ENCODE measurements at places on chromosomes 11 and 22.

GRCh38 chr11:9568854-9569587 is 4.4 kb upstream of the WEE1 start:
- peak; percentile 95 for DNase-seq

- DNase-seq: no peak
These were observed 1420.4 kb upstream of the TENM4 start for GRCh38 chr11:80861193-80861592.

- DNase-seq: no peak
These were observed 2.1 kb downstream of the OMP start for GRCh38 chr11:77104727-77105126.

DNA sequence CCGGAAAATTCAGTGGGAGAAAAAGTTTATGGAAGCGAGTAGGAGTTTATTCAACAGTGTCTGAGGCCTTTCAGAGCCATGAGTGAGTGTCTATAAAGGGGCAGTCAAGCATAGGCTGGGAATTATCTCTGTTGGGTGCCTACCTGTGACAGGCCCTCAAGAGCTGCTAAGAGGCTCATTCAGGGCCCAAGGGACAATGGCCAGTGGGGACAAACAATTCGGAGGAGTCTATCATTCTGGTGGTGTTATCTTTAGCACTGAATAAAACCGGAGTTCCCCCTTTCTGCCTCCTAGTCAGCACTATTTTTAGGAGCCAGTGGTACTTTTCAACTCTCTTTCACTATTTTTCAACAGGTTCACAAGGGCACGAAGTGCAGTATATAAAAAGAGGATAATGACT is 89.5 kb upstream of the HTATIP2 start:
- no peak for DNase-seq

- DNase-seq: no peak
These were observed 73.8 kb upstream of the CRYBB3 start for GRCh38 chr22:25125693-25126357.

DNA sequence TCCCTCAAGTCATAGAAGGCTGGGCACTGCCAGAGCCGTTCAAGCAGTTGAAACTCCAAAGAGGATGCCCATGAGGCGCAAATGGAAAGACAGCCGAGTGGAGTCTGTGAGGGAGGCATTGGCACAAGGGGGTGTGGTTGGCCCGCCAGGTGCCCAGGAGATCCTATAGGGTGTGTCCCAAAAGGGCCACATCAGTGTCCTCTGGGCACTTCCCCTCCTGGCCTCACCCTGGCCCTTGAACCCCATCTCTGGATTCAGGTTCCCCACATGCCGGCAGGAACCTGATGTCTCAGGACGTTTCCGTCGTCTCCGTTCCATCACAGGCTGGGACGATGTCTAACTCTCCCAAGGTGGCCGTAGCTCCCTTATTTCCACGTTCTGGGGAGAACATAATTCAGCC is 54.3 kb downstream of the SBF1 start:
- no peak for DNase-seq

GRCh38 chr11:125468852-125469251 is 27.2 kb downstream of the FEZ1 start:
- no peak for DNase-seq

GRCh38 chr11:61115498-61116224 is 13.4 kb downstream of the CD5 start:
- no peak for DNase-seq

- no peak for DNase-seq
These were observed 53.4 kb downstream of the FAM181B start for GRCh38 chr11:82680252-82680651.

DNA sequence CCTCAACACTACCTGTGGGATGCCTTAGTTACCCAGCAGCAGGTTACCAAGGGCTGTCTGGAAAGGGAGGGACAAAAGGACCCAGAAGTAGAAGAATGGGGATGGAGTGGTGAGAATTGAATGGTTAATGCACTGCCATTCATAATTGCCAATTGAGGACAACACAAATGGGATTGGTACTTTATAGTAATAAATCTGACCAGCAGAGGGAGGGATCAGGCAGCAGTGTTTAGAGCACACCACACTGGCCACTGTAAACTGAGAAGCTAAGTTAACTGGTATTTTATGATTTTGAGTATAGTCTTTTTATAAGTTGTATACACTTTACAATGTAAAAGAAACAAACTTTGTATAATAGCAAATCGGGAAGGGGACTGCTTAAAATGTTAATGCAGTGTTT is 10.7 kb downstream of the TBRG1 start:
- no peak for DNase-seq

DNA sequence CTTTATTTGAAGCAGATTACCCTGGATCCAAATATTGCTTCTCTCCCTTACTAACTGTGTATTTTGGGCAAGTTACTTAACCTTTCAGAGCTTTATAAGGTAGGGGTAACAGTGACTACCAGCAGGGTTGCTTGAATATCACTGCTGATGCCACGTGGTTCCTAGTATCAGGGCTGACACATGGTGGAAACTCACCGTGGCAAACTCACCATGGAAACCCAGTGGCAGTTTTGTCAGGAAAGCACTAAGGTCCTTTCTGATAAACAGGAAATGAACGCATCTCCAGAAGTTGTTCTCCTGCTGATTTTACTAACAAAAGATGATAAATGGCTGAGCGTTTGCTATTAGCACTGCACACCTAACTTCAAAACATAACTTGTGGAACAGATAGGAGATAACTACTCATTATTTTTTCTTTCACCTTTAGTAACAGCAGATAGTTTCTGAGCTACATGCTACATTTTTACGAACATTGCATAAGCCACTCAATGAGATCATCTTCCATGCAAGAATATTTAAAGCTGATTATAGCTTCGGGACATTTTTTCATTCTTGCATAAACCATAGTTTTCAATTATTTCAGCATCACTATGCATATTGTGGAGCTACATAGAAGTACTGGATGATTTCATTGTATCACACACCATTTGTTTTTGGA is 59.7 kb upstream of the RAG2 start:
- no peak for DNase-seq

DNA sequence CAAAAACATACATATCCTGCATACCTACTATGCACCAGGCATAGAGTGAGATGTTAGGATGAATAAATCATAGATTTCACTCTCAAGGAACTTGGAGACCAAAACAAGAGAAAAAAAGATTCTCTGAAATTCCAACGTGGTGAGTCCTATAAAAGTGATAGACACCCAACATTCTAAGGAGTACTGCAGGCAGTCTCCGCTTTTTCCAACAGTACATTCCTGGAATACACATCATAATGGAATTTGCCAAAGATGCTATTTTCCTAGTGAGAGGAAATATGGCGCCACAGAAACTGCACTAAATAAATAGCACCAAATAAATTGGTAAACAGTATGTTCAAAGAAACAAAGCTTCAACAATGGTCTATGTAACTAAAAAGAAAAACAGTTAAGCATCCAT is 6.0 kb downstream of the TMEM123 start:
- peak; percentile 62 for DNase-seq

DNA sequence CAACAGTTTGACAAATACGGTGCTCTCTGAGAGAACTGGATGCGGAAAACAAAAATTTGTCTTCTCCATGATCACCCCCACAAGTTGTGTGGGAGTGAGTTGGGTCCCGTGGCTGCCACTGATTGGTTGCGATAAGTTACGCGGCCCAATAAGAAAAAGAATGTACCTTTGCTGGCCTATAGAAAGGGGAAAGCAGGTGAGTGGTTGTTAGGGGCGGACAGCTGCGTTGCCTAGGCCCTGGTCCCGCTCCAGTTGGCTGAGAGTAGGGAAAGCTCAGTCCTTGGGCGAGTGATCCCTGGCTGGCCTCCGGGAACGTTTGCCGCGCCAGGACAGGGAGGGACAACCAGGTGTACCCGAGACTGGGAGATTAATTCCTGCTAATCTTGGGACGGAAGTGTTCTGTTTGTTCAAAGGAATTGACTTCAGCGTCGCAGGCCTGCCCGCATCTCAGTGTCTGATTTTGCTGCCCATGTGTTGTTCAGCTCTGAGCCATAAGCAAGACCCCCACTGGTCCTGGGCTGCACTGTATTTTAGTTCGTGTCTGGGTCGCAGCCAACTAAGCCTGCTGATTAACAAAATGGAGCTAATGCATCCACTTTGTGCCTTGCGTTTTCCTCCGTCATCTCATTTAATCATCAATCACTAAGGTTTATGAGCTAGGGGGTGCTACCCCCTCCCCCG is 773 bp upstream of the SYVN1 start:
- peak; percentile 90 for DNase-seq

DNA sequence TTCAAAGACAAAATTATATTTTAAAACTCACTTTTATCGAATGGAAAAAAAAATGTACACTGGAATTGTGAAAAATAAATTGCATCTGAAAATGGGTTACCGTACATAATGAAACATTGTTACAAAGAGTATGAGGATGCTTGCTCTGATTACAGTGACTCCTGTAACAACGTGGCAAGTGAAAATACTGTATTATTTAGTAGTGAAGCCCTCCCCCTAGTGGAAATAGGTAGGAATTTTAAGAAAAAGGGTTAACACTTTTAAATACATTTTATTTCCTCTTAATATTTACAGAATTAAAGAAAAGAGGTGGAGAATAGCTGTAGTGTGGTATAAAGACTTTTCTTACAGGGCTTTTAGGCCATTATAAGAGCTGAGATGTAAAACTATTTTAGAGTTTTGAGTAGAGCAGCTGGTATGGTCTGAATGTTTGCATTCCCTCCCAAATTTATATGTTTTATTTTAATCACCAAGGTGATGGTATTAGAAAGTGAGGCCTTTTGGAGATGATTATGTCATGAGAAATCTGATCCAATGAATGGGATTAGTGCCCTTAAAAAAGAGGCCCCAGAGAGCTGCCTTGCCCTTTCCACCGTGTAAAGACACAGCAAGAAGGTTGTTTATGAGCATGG is 25.2 kb downstream of the FAM76B start:
- peak; percentile 14 for DNase-seq

GRCh38 chr22:34608540-34609115 is 457.3 kb upstream of the ISX start:
- DNase-seq: no peak

DNA sequence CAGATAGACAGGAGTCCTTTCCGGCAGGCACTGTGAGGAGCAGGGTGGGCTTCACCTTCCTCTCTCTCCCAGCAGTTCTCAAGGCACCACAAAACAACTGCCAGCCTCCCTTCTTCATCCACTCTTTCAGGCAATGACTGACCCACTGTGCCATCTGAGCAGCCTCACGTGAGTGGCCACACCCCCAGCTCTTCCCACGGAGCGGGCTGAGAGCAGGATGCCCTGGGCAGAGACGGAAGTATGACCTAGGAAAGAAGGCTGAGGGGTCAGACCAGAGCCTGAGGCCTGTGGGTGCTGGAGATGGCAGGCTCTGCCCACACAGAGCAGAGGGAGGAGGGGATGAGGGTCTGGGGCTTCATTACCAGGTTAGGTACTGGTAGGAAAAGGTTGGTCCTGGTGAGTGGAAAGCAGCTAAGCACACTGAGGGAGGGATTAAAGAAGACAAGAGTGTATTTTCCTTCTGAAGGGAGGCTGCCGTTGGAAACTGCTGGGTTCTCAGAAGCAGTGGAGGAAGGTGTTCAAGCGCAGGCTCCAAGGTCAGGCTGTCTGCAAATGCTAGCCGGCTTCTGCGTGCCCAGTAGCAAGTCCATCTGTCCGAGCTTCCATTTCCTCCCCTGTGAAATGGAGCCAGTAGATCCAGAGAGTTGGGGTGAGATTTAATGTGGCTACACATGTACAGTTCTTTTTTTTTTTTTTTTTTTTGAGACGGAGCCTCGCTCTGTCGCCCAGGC is 4.6 kb downstream of the NLRP6 start:
- no peak for DNase-seq

DNA sequence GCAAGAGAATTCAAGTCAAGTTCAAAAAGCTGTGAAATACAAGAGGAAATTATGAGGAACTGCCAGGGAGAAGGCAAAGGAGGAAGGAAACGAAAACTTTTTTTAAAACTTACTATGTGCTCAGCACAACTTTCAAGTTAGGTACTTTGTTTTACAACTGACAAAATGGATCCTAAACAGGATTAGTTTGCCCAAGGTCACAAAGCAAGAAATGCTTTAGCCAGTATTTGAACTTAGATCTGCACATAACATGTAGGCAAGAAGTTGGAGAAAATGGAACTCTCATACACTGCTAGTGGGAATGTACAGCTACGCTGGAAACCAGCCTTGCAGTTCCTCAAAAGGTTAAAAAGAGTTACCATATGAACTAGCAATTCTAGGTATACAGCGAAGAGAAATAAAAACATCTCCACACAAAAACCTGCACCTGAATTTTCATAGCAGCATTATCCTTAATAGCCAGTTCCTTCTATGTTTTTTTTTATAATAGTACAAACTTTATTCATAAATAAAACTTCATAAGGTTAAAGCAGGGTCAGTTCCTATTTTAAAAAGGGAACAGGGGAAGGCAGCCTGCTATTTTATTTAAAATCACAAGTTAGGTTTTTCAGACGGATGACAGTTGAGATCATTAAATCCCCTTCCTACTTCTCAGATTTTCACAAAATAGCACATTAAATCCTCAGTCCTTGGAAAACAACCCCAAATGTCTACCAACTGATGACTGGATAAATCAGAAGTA is 19.2 kb downstream of the DDX6 start:
- no peak for DNase-seq

DNA sequence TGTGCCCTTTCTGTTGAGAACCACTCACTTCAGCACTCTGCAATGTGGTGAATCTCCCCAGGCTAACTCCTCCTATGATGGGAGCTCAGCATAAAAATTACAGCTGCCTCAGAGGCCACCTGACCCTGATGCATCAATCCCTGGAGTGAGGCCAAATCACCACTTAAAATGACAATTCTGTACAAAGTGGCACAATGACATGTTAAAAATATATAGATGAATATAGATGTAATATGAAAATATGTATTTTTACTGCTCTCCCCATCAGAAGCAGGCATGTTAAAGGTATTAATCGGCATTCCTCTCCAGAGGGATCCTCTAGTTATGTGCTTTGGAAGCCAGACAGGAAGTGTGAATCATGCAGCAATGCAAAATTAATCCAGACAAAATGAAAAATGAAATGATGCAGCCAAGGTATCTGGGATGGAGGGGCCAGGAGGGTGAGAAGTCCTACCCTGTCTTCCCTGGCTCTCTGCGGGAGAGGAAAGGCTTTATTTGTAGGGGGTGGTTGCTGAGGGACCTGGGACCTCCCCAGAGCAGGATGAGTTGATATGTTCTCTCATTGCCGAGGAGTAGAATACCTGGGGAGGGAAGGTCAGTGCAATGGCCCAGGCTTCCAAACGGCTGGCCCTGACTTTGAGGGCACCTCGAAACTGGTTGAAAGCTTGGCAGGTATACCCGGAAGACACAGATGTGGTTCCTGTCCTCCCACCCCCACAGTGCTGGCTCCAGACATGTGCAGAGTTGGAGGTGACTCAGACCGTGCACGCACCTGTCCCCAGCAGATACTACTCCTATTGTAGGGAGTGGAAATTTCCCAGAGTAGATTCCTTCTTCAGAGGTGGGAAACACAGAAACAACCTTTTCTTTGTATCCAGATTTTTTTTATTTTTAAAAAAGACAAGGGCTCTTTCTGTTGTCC is 347.9 kb upstream of the NCAM1 start:
- DNase-seq: peak; percentile 34
